ENCODE measurements at places on chromosomes 1 and 21. TPM values are rescaled to one million over a fixed set of nuclear protein-coding genes. Genes with fewer than 3 reads are reported as not detected.

Gene MPL
- not detected for total RNA-seq

Gene SPRR2F
- total RNA-seq = not detected

Gene PDZK1IP1
- total RNA-seq = 2.5 TPM

Gene HPCA
- not detected for total RNA-seq

Gene OR2L3
- total RNA-seq = not detected

Gene LDLRAP1
- total RNA-seq = 34.5 TPM

All from airway epithelial cell (primary cell).